ENCODE measurements at places on chromosomes 11 and 22.

DNA sequence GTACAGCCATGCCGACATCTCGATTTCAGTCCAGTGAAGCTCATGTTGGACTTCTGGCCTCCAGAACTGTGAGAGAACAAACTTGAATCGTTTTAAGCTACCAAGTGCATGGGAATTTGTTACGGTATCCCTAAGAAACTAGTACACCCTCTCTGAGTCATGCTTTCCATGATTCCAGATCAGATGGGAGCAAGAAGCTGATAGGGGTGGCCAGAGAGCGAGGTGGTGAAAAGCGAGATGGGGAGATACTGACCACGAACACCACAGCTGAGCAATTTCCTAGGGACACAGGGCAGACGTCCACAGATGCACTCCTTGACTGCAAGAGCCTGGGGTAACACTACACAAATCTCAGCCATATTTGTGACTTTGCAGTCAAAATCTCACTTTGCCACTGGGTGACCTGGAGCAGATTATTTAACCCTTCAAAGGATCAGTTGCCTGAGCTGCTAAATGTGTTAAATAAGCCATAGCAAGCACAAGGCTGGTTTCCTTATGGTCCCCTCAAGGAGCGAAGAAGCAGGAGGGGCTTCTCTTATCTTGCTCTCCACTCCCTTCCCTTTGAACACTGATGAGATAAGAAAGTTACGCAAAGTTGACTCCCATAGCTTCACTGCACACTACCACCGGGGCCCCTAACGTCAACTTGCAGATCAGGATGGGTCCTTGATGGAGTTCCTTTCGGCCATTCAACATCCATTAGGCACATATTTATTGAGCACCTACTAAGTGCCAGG lies 22.6 kb upstream of the RCN1 start:
- DNase-seq = no peak

DNA sequence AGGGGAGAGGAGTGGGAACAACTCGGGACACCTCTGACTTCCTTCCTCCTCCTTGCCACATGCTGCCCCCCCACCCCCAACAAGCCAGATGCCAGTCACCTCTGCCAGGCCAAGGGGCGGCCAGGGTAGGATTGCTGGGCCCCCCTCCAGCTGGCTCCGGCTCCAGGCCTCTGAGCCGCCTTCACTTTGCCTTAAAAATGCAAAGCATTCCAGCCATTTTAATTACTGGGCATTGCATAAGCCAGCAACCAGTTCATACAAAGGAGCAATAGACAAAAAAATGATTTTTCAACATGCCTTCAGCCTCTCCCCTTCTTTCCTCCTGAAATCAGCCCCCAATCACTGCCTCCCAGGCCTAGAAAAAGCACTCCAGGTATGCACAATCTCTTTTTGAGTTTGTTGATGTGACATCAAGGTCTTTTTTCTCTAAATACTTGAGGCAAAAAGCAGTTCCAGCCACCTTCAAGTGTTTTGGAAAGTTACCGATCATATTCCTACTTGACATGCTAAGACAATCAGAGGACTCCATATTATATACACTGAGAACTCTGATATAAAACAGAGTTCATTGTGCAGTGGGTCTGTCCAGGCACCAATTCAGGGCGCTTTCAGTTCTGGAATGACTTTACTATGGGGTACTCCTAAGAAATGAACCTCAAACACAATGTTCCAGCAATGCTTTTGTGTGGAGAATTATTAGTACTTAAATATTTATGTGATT lies 12.4 kb upstream of the TIMP3 start:
- DNase-seq = no peak

GRCh38 chr22:23521441-23522113 lies 58.5 kb downstream of the IGLL1 start:
- peak; percentile 91 for DNase-seq

DNA sequence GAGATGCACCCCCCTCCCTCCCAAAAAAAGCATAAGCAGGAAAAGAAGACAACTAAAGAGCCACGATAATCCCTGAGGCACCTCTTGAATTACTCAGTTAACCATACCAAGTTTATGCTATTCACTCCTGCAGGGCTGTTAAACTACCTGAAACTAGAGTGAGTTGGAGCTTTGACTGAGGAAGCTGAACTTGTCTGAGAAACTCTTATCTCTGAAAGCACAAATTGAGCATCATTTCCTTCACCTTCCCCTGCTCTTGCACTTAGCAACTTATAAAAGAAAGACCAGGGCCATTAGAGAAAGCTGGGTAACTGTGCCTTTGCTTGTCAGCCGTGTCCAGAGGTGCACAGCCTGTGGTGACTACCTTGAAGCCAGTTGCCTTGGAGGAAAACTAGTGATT lies 745.6 kb downstream of the NELL1 start:
- DNase-seq = no peak

- DNase-seq = no peak
Observed at GRCh38 chr11:69466039-69466438, 15.4 kb upstream of the LINC01488 start.

DNA sequence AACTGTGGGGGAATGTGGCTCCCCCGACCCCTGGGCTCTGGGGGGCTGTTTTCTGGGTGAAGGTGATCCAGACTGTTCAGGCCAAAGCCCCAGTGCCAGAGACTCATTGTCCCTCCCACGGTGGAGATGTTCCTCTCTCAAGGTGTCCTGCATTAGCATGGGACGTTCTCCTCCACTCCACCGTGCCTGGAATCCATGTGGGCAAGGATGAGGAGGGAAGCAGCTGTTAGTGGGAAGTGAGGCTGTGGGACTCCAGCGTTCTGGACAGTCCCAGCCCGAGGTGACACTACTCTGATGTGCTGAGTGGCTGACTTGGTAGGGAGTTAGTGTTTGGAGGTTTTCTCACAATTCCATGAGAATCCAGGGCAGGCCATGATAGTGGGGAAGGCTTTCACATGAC lies 31.4 kb upstream of the CLDN5 start:
- no peak for DNase-seq

Data from caudate nucleus (tissue), 63 donors.